Right kidney (tissue), 9 donors: ENCODE measurements at places on chromosomes 16 and 17.

- no peak for DNase-seq
These were observed 117.1 kb downstream of the TRIM37 start for GRCh38 chr17:58989629-58990028.

DNA sequence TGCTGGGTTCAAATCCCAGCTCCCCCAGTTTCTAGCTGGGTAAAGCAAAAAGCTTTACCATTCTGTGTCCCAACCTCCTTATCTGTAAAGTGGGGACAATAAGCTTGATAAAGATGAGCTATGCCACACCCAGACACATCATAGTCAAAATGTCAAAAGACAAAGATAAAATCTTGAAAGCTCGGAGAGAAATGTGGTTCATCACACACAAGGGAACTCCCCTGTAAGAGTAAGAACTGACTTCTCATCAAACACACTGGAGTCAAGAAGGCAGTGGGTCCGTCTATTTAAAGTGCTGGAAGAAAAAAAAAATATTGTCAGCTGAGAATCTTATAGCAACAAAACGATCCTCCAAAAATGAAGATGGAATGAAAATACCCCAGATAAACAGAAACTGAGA lies 25.3 kb downstream of the CACNG5 start:
- DNase-seq = no peak

DNA sequence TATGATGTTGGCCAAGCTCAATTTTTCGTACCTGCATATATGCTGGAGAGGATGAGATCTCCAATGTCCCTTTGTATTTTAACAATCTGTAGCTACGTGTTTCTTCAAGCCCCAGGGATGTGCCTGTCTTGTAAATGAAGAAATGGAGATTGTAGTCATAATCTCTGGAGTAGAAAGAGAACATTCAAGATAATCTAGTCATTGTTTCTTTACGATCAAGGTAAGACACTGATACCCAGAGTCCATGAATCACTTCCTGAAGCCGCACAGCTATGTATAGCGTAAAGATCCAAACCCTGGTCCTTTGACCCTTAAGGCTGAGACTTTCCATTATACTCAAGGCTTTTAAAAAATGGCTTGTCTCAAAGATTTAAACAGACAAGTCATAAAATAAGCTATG lies 205.5 kb downstream of the HS3ST3B1 start:
- no peak for DNase-seq

DNA sequence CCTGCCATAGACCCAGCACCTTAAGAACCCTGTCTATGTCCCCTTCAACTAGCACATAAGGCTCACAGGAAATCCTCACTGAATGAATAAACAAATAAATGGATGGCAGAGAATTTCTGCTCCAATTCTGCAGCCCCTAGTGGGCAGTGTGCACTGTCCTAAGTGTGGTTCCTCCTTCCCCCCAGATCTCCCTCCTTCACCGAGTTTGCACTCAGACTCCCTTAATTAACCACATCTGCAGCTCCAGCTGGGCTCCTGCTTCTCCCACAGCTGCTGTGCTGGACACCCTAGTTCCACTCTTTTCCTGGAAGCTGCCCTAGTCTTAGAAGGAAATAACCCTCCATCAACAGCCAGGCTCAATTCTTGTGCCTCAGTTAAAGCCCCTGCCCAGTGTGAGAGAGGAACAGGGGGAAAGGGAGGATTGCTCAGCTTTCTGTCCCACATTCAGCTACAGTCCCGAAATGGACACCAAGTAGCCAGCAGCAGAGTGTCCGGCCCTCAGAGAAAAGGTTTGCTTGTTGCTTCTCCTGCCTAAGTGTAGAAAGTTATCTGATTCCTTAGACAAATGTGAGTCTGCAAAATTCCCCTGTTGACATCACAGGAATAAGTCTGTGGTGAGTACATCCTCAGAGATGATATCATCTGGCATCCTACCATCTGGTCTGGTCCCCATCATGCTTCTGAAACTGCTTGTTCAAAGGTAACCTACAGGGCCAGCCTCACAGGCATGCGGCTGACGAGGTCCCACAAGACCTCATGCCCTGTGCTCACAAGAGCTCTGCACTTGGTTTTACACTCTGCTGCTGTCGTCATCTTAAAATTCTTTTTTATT lies 12.3 kb downstream of the LRRC3C start:
- DNase-seq = peak; percentile 44

GRCh38 chr17:15451680-15452079 lies 15.7 kb downstream of the CDRT4 start:
- DNase-seq = no peak

DNA sequence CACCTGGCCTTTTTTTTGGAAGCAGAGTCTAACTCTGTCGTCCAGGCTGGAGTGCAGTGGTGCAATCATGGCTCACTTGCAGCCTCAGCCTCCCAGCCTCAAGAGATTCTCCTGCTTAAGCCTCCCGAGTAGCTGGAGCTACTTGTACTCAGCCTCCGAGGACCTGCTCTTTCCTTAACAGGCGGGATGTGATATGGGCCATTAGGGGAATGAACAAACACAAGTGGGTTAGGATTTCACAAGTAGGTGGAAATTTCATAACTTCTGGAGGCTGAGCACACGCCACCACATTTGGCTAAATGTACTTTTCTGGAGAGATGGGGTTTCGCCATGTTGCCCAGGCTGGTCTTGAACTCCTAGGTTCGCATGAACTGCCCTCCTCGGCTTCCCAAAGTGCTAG lies 4.1 kb downstream of the PAM16 start:
- no peak for DNase-seq

GRCh38 chr17:73743518-73744201 lies 99.4 kb upstream of the SDK2 start:
- no peak for DNase-seq

DNA sequence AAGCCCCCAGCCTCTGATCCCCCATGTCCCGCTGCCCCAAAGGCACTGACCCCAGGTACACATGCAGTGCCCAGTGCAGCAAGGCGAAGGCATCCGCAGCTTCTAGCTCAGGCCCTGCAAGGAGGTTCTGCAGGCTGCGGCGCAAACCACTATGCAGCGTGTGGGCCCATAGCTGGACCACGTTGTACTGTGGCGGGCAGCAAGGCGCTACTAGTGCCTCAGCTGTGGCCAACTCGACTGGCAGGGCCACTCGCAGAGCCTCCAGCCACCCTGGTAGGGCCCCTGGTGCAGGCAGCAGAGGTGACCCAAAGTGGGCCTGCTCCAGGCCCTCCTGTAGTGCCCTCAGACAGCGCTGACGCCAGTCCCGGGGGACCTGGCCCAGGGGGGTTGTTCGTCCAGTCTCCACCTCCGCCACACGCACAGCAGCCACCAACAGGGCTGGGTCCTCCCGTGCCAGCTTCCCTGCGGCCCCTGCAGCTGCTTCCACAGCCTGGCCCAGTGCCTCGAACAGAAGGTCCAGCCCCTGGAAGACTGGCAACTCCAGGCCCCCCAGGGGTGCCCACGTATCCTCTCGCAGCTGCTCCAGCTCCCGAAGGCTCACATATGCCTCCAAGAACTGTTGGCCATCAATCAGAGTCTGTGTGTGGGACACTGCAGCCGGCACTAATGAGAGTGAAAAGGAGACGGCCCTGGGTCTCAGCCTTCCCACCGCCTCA lies 2.6 kb downstream of the EXOC3L1 start:
- no peak for DNase-seq

- DNase-seq = no peak
These were observed 789 bp upstream of the PIPOX start for GRCh38 chr17:29042026-29042678.

DNA sequence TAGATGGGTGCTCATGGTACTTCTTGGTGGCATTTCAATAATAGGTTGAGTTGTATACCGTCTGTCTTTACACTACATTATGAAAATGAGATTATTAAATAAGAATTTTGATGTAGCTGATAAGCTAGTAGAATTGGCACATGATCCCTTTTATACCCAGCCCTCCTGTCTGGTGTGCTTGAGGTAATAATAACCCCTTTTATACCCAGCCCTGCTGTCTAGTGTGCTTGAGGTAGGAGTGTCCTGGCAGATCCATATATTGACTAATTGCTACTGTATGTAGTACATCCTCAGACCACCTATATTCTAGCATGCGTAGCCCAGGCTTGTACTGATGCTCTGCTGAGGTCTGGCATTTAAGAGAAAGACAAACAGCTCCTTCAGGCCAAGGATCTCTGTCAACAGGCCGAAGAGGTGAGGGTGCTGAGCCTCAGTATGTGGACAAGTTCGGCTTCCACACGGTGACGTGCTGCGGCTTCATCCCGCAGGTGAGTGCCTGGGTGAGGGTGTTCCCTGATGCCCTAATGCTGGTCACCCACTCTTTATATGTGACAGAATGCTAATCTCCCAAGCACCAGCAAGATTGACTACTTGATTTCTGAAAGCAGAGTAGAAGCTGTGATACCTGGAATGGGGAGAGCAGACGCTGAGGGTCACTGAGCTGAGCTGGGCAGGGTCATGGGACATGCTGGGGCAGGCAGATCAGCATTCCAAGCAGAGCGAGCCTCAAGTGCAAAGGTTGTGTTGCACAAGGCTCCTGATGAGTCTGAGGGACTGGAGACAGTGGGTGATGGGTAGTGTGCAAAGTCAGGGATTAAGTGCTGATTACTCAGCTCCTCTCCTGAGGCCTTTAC lies 5.7 kb downstream of the FN3K start:
- DNase-seq = no peak

DNA sequence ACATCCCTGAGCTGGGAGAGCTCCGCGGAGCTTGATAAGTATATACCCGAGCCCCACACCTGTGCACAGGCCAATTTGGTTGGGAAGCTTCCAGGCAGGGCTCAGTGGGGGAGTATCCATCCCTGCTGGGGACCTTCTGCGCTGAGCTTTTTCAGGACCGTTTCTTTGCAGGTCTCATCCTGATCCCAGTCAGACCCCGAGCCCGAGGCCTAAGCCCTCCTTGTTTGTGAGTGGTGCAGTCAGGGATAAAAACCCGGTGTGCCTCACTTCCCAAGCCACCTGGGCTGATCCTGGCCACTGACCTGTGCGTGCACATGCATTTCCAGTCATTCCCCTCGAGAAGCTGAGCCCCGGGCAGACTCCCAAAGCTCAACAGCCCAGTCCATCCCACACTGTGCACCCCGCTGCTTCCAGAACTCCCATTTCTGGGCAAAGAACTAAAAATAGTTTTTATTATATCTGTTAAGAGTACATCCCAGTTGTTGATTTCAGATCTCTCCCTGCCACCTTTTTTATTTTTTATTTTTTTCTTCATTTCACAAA lies 27.3 kb upstream of the NAT9 start:
- no peak for DNase-seq

- no peak for DNase-seq
These were observed 39.7 kb upstream of the TBC1D3K start for GRCh38 chr17:37884516-37884915.

DNA sequence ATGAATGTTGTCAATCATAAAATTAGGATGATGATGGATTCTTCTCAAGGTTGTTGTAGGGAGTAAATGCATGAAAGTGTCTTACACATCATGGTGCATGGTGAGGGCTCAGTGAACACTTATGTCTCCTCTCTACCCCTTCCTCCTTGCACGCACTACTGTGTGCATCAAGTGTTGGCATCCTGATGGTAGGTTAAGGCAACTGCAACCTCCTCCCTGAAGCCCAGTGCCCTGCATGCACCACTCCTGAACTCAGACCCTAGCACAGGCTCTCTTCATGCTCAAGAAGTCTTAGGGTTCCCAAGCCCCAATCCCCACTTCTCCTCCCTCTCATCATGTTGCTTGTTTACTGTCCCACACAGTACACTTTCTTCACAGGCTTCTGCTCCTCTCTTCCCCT lies 105.8 kb upstream of the DNAH9 start:
- no peak for DNase-seq

DNA sequence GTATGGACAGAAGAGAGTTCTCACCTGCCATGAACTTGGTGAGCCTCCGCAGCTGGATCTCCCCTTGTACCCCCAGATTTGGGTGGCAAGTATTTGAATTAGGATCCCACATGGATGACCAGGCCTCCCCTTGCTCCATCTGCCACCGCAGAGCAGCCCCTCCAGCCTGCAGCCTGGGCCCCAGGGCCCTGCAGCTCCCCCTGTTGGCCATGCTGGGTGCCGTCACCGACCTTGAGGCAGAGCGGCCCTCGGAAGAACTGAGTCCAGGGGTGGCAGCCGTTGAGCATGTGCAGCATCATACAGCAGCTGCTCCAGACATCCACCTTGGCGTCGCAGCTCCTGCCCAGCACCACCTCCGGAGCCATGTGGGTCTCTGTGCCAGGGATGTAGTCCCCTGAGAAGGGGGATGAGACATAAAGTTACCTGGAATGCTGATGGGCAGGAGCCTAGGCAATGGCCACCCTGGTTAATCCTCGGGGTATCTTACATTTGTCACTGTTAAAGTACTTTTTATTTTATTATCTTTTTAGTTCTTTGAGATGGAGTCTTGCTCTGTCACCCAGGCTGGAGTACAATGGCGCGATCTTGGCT lies 9.0 kb upstream of the SPATA32 start:
- no peak for DNase-seq

GRCh38 chr16:64751906-64752305 lies 370.0 kb downstream of the CDH11 start:
- DNase-seq = no peak

DNA sequence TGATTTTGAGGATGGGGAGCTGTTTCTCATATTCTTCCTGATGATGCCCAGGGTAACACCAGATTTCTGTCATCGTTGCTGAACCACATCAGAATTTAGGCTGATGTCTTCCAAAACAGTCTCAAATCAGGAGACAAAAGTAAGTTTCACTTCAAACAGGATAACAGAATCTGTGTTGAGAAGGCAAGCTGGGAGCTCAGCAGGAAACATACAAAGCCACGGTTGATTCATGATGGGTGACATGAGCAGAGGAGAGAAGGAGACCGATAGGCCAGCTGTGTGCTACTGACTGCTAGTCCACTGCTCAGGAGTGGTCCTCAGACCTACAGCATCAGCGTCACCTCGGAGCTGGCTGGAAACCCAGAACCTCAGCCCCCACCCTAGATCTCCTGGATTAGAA lies 62.9 kb upstream of the RCVRN start:
- DNase-seq = no peak

DNA sequence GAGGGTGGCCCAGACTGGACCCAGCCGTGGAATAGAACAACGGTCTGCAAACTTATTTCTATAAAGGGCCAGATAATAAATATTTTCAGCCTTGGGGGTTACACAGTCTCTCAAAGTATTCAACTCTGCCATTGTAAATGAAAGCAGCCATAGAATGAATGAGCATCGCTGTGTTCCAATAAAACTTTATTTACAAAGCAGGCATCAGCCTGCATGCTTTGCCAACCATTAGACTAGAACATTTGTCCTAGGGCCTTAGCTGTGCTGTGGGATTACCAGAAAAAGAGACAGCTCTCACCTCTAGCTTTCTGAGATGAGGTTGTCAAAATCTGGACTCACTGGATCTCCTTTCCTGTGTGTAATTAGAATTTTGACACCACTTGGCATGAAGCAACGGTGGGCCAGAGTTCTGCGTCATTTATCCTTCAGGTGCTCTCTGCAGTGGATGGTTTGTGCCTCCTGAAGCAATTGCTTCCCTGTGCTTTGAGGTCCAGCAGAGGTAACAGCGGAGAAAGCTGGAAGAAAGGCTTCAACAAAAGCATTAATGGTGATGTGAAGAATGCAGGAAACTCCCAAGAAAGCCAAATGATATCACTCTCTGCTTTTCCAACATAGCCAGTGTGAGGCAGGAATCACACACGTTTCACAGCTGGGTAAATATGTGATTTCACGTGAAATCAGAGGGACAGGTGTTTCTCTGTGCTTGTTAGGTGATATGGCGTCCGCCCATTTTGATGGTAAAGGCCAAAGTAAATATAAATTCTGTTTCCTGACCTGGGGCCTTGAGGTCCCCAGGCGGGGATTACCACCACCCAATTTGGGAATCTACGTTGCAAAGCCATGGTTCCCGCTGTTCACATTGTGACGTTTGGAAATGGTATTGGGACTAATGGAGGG lies 148.4 kb downstream of the PITPNC1 start:
- no peak for DNase-seq

- DNase-seq = no peak
These were observed 260.7 kb upstream of the CA10 start for GRCh38 chr17:52419229-52419641.

- no peak for DNase-seq
These were observed 63.4 kb upstream of the CDH11 start for GRCh38 chr16:65185241-65185778.
